NCI-H187 treated with DMSO at 0.1 percent for 48 hours (cell line): ENCODE measurements at places on chromosomes 4 and X.

- DNase-seq = no peak
Observed at GRCh38 chrX:118228041-118228440, 111.4 kb upstream of the KLHL13 start.

DNA sequence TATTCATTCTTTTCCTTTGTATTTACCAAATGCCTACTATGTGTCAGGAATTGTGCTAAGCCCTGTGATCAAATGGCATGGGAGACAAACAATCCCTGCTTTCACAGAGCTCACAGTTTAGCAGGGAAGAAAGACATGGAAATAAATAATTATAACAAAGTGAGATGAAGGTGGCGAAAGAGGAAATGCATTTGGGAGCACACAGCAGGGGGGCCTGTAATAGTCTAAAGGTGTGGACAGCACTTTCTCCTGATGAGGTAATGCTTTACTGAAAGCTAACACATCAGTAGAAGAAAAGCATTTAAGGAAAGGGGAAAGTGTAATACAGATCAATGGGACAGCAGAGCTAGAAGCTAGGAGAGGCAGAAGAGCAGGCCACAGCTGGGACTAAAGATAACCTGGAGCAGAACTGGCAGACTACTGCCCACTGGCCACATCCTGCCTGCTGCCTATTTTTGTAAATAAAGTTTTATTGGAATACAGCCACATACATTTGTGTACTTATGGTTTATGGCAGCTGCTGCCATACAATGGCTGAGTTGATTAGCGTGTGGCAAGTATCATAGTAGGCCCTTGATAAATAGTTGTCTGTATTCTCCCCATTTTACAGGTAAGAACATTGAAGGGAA lies 67.1 kb upstream of the TAPT1 start:
- no peak for DNase-seq

GRCh38 chr4:162803378-162803777 lies 363.3 kb downstream of the NAF1 start:
- no peak for DNase-seq

DNA sequence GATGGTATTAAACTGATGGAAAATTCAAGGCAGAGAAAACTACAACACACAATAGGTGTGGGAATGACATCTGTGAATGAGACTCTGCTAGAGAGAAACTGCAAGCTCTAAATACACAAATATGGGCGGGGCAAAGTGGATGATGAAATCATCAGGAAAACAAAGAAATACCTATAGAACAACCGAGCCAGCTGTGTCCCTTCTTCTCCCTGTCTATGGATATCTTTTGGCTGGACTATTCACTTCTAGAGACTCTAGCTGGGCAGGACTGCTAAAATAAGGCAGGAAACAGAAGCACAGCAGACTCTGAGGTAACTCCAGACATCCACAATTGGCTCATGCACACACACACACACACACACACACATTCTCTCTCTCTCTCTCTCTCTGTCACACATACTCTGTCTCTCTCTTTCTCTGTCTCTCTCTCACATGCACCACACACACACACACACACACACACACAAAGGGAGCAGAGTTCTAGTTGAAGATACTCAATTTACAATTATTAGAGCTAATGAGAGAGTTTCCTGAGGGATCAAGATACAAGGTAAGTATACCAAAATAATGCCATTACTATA lies 27.2 kb upstream of the EDNRA start:
- no peak for DNase-seq

DNA sequence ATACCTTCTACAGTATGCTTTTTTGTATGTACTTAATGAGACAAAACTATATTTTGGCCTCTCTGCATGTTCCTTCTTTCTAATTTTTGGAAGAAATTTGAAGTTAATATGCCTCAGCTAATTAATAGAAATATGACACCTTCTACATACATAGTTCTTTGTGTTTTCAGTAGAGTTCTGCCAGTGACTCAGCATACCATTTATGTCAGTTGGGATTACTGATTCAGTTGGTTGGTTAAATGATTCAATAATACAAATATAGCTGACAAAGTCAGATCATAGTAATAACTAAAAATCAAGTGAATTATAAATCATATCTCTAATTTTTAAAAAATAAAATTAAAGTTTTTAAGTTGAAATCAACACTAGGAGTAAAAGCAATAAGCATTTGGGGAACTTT lies 16.8 kb downstream of the BTC start:
- no peak for DNase-seq
